ENCODE measurements at places on chromosomes 5 and 9.

DNA sequence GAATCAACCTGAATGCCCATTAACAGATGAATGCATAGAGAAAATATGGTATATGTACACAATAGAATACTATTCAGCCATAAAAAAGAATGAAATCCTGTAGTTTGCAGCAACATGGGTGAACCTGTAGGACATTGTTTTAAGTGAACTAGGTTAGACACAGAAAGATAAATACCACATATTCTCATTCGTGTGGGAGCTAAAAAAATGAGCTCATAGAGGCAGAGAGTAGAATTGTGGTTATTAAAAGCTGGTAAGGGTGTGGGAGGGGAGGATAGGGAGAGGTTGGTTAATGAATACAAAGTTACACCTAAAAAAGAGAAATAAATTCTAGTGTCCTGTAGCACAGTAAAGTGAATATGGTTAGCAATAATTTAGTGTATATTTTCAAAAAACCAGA, 23.5 kb downstream of the PTTG1 start:
- DNase-seq: no peak

DNA sequence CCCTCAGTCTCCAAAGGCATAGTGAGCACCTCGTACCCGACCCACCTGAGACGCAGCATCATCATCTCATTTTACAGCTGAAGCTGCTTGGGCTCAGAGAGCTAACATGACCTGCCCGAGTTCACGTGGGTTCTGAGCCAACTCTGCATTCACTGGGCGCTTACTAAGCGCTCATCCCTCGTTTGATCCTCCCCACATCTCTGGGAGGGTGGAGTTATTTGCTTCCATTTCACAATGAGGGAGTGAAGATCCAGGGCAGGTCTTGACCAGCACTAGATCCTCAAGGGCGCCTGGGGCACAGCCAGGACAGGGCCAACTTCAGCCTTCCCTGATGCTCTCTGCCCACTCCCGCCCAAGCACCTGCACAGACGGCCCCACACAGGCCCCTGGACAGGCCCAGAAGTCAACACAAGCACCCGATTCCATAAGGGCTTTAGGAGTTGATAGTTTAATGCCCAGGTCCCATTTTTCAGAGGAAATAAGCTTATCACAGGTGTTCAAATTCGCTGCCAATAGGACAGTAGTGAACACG, 80.8 kb downstream of the HRH2 start:
- DNase-seq: no peak

DNA sequence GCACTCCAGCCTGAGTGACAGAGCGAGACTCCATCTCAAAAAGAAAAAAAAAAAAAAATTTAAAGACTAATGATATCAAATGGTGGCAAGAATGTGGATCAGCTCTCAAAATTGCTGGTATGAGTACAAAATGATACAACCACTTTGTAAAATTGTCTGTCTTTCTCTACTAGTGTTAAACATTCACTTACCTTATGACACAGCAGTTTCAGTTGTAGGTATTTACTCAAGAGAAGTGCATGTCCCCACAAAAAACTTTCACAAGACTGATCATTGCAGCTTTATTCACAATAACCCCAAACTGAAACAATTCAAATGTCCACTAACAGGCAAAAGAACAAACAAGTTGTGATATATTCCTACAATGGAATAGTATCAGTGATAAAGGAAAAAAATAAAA, 14.7 kb upstream of the CETN3 start:
- DNase-seq: no peak

GRCh38 chr5:145044970-145045369, 790.2 kb downstream of the PRELID2 start:
- no peak for DNase-seq

DNA sequence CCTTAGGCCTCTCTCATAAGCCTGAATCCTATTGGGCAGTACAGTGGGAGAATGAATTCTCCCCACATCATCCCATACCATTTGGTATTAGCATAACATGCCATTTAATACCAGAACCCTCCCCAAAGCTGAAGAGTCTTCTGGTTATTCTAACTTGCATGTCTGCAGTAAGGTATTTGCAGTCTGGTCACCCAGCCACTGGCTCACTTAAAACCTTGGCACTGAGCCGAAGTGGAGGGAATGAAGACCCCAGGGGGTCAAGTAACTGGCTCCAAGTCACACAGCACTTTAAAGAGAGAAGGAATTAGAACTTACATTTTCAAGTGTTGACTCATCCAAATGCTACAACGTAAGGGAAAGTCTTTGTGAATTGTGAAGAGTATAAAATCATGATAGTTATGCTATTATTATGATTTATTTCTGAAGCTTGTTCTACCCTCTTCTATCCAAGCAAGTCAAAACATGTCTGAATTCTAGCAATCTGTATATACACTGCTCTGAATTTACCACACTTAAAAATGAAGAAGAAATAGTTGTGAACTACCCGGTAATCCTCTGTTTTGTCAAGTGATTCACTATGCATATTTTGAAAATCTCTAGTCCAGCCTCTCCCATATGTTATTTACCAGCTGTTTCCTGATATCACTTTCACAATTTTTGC, 28.5 kb downstream of the GLRA1 start:
- DNase-seq: no peak

- DNase-seq: no peak
Observed at GRCh38 chr5:89303033-89303480, 420.1 kb upstream of the MEF2C start.

GRCh38 chr9:33466565-33467495, 6.9 kb downstream of the NOL6 start:
- no peak for DNase-seq

DNA sequence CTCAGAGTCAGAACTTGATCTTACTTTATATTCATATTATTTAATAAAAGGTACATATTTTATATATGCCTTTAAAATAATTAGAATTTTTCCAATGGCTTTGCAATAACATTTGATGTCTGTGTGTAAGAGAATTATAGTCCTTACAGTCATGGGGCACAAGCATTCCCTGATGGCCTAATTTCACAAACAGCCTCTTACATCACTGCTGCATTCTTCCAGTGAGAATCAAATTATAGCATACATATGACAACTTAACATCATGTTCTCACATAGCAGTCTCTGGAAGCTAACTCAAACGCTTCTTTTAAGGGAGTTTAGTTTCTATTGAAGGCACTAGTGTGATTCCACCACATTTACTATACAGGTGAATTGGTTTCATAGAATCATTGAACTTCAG, 15.3 kb upstream of the PRUNE2 start:
- DNase-seq: no peak

- no peak for DNase-seq
Observed at GRCh38 chr5:169795338-169795737, 158.3 kb downstream of the DOCK2 start.

DNA sequence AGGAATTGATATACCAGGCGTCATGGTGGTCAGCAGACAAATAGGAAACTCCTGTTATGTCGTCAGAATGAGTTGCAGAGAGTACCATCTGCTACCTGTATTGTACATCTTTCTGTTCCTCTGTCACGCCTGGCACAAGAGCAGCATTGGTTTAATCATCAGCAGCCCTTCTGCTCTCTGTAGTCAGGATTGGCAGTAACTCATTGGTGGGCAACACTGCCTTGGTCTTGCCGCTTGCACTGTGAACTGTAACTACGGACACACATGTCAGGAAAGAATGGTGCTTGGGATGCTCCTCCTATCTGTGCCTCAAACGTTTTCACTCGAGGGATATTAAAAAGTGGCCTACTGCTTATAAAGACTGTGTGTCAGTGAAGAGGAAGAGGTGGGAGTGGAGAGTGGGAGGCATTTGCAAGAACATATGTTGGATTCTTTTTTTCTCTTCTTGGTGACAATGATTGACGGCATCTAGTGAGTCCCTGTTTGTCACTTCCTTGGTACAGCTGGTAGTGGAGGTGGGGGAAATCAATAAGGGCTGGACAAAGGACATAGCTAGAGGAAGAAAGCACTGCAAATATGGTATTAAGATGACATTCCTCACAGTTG, 76.6 kb downstream of the F2RL2 start:
- DNase-seq: no peak

- no peak for DNase-seq
Observed at GRCh38 chr9:134662143-134662876, 20.7 kb downstream of the COL5A1 start.

DNA sequence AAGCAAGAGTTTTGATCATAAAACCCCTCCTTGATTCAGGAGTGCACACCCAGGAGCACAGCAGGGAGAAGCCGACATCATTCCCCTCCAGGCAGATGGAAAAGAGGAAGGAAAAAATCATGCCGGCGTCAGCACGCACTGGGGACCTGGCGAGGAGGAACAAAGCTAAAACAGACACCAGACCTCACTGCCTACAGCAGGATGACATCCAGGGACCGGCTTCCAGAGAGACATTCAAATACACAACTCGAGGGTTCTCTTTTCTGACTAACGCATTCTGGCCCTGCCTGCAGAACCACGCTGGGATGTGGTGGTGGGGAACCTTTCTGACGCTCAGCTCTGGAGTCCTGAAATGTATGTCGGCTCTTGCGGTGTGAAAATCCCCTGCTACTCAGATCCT, 2.7 kb downstream of the UBAC1 start:
- DNase-seq: no peak

DNA sequence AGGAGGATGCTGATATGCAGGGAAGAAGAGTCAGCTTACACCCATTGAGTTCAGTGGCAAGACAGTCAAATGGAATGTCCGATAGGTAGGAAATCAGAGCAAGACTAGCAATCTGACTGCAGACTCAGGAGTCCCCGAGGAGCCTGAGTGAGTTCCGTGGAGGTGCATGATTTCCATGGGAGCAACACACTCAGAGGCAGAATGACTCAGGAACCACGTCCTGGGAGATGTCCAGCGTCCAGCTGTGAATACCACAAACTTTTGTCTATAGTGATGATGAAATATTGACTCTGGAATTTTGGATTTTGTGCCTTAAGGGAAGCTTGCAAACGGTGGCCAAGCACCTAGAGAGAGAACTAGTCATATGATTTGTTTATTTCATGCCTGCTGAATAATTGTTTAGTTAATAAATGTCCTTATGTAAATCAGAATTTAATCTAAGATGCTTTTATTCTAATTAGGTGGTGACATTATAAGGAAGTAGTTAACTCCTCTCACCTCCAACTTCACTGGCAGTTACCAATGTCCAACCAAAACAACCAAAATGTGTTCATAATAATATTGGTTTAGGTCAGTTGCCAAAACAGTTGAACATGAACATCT, 100.4 kb downstream of the PDE4D start:
- DNase-seq: no peak

- no peak for DNase-seq
Observed at GRCh38 chr5:152403046-152403445, 2.0 kb downstream of the NMUR2 start.

DNA sequence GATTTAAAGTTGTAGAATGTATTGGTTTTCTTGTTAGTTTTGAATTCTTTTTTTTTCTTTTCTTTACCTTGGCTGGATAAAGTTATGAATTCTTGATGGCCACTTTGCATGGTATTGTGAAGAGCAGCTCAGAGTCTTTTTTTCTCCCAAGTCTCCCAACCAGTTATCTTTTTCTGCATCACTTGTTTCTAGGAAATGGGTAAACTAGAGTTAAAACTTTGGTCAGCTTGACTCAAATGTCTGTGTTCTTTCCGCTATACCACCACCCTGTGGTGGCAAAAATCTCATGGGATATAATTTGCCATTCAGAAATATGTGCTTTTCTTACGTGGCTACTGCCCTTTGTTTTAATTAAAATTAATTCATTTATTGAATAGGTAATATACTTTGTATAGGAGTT, 113.2 kb downstream of the UNC13B start:
- DNase-seq: no peak

GRCh38 chr9:93071464-93071863, 13.0 kb downstream of the SUSD3 start:
- DNase-seq: no peak

DNA sequence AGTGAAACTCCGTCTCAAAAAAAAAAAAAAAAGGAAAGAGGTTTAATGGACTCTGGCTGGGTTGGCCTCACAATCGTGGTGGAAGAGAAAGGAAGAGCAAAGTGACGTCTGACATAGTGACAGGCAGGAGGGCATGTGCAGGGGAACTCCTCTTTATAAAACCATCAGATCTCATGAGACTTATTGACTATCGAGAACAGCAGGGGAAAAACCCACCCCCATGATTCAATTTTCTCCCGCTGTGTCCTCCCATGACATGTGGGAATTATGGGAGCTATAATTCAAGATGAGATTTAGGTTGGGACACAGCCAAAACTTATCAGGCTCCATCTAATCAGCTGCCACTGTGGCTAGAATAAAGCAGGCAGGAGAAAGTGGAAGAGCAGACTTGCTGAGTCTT, 610.4 kb upstream of the NUDT12 start:
- DNase-seq: no peak

GRCh38 chr9:103427696-103428095, 432.6 kb downstream of the CYLC2 start:
- no peak for DNase-seq

GRCh38 chr9:107886826-107887225, 397.3 kb upstream of the KLF4 start:
- no peak for DNase-seq

DNA sequence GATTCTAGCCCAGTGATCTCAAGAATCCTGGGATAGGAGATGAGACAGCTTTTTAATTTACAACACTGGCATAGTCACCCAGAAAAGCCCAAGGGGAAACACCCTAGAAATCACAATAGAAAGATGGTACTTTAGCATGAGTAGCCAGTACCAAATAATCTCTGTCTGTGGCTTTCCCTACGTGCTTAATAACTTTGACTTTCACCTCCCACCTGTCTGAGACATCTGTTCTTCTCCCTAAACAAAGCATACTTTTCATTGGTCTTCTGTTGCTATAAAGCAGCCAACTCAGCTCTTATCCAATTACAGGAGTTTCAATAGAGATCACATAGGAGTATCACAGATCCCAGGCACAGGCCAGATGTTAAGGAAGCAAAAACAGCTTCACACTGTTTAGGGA, 10.4 kb downstream of the MARCHF3 start:
- no peak for DNase-seq

DNA sequence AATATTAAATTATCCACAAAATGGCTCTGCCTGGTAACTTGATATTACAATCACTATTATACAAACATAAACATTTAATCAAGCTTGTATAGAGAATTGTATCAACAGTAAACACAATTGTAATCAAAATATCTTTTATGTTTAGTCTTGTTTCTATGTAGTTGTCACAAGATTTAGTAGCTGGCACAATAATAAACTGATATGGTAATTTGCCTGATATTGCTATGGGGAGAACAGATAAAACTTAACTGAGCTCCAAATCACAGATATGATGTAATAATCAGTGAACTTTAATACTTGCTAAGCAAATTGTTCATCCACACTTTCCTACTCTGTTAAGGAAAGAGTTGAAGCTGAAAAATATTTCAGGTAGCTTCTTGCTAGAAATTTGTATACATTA, 189.8 kb downstream of the MPDZ start:
- no peak for DNase-seq

Data from SIG-M5 (cell line).